Mesendoderm (in vitro differentiated cells): ENCODE measurements at places on chromosomes 7 and 10.
A peak's percentile ranks its signal among the peaks of the same experiment; 100 is the strongest.

DNA sequence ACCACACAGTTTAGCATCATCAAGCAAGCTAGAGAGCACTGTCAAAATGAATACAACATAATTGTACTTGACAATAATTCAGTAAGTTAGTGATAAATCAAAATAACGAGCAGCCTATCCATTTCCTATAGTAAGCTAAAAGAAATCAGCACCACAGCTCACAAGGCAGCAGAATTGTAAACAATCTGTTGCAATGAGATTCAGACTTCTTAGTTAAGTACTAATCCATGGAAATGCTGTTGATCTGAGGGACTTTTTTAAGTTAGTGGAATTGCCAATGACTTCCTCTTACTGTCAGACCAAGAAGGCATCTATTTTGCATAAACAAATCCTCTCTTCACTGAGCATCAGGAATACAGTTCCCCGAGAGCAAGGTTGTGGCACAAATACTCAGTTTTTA, 136.6 kb upstream of the CCDC6 start:
- no peaks in the 10 kb centered on the region for H3K4me1 ChIP-seq
- no peaks in the 10 kb centered on the region for H3K36me3 ChIP-seq
- no peaks in the 10 kb centered on the region for H3K27me3 ChIP-seq
- H3K27ac ChIP-seq = no peak overlapping the region

DNA sequence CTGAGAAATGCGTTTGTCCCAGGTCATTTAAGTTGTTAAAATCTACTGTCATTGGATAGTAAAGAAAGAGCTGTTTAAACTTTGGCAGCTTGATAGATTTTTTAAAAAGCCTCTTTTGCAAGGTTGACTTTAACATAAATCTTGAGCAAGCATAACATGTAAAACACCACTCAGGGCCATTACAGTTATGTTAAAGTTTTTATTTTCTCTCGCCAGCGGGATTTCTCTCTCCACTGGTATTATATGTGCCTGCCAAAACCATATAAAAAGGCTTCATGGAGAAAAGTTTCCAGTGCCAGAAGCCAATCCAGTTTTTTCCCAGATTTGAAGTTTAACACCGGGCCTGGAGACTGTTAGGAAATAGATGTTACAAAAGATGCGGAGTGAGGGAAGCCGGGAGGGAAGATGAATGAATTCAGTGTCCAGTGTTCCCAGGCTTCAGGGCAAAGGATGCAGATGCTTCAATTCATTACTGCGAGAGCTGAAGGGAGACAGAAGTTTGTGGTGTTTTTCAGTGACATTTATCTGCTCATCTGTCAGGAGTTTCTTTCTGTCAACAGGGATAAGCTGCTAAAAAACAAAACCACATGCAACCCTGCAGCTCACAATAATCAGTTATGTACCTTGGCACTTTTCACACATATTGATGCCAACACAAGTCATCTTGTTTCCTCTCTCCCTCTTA, 155.5 kb downstream of the SPAG6 start:
- H3K36me3 ChIP-seq = no peaks in the 10 kb centered on the region
- no peaks in the 10 kb centered on the region for H3K27me3 ChIP-seq
- no peak overlapping the region for H3K27ac ChIP-seq
- DNase-seq = no peak

DNA sequence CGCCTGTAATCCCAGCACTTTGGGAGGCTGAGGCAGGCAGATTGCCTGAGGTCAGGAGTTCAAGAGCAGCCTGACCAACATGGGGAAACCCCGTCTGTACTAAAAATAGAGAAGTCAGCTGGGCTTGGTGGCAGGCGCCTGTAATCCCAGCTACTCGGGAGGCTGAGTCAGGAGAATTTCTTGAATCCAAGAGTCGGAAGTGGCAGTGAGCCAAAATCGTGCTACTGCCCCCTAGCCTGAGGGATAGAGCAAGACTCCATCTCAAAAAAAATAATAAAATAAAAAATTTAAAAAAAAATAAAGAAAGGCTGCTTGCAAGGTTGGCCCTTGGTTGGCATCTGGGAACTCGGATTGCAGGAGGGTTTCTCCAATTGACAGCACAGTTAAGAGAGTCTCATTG, 221.6 kb downstream of the DGKI start:
- H3K27me3 ChIP-seq = no peaks in the 10 kb centered on the region
- no peaks in the 10 kb centered on the region for H3K36me3 ChIP-seq
- H3K4me3 ChIP-seq = no peak overlapping the region
- no peaks in the 10 kb centered on the region for H3K4me1 ChIP-seq
- H3K27ac ChIP-seq = no peak overlapping the region

DNA sequence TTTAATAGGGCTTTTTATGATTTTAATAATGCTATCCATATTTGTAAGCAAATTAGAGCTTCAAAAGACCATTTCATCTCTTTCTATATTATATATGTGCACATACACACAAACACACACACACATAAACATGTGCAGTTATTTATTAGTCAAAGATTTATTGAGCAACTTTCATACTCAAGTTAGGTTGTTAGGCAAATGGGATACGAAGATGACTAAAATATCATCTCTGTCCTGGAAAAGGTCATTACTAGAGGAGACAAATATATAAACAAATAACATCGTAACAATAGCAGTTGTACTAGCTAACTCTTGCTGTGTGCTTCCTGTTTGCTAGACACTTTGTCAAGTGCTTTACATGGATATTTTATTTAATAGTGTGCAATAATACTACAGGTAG, 307.9 kb downstream of the SNX13 start:
- H3K4me3 ChIP-seq = no peak overlapping the region
- H3K27me3 ChIP-seq = no peaks in the 10 kb centered on the region
- no peaks in the 10 kb centered on the region for H3K36me3 ChIP-seq

DNA sequence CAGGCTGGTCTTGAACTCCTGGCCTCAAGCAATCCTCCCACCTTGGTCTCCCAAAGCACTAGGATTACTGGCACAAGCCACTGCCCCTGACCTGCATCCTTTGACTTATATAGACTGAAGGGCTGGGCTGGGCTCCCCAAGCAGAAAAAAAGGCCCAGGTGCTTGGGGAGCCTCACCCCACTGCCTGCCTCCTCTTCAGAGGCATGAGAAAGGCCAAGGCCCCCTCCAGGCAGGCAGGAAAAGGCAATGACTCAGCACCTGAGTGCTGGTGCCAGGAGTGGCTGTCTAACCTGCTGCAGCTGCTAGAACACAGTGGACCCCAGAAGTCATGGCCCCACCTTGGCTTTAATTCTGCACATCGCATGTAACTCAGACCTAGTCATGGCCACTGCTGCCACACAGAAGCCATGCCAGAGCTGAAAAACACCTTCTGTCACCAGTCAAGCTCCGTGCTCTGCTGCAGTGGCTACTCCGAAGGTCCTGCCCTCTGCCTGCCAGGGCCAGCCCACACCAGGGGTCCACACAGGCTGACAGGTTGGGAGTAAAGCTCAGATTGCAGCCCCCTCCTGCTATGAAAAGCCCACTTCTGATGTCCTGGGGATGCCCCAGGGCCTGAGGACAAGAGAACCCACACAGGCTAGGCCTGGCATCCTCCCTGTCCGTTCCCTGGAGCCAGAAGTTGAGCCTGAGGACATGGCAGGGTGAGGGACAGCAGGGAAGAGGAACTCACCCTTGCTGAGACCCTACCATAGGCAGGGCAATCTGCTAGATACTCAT, 48.5 kb downstream of the GRID1 start:
- no peaks in the 10 kb centered on the region for H3K27me3 ChIP-seq
- H3K4me3 ChIP-seq = no peak overlapping the region
- H3K27ac ChIP-seq = no peak overlapping the region
- no peaks in the 10 kb centered on the region for H3K36me3 ChIP-seq

DNA sequence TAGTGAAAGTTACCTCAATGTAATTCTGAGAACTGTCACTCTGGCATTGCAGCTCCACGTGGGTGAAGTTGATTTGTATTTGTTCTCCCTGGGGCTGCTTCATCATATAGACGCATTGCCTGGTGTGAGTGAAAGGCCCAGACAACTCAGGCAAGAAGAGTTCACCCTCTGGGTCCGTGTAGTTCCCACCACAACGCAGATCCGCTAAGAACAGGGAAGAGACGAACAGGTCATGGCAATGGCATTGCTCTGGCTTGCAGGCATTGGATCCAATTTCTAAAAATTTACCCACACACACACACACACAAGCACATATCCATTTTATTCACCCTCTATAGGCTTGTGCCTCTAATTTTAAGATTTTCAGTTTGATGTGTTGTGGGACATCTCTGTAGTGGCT, 45.4 kb downstream of the CUBN start:
- H3K27me3 ChIP-seq = no peaks in the 10 kb centered on the region
- H3K4me1 ChIP-seq = no peaks in the 10 kb centered on the region
- no peak for DNase-seq
- no peak overlapping the region for H3K27ac ChIP-seq

DNA sequence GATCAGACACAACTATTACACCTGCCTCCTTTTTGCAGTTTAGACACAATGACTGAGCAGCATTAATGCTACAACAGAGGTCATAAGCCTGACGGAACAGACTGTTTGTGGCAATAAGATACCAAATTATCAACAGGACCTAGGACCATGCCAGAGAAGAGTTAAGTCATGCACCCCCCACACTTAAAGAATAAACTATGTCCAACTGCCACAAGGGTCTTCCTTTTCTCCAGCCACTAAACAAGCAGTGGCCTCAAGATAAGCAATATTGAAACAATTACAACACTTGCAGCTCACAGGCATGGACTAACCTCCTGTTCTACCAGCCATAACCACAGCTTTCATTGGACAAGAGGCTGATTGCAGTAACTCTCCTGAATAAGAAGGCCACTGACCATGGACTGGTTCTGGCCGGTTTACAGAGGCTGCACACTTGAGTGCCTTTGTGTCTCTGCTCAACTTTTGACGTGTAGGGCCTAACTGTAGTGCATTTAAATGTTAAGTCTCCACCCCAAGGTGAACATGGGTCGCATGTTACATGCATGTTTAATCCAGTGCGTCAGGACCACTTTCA, 104.4 kb downstream of the STRA8 start:
- H3K4me3 ChIP-seq = no peak overlapping the region
- no peaks in the 10 kb centered on the region for H3K27me3 ChIP-seq
- H3K4me1 ChIP-seq = no peaks in the 10 kb centered on the region
- H3K27ac ChIP-seq = no peak overlapping the region
- no peak for DNase-seq

DNA sequence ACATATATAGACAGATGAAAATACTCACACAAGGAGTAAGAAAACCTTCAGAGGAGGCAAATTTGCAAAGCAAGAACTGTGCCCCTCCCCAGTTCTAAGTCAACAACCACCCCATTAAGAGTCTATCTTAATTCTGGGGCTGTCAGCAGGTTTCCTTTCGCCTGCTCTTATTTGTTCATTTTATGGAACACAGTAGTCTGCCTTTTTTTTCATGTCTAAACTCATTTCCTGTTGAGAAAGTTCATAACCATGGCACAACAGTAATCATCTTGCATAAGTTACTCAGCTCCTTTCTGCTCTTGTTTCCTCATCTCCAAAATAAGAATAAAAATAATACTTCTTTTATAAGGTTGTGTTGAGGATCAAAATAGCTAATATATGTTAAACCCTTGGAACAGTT, 25.8 kb upstream of the AMPH start:
- H3K36me3 ChIP-seq = no peaks in the 10 kb centered on the region
- DNase-seq = no peak
- no peak overlapping the region for H3K4me3 ChIP-seq
- no peaks in the 10 kb centered on the region for H3K27me3 ChIP-seq
- H3K4me1 ChIP-seq = no peaks in the 10 kb centered on the region

DNA sequence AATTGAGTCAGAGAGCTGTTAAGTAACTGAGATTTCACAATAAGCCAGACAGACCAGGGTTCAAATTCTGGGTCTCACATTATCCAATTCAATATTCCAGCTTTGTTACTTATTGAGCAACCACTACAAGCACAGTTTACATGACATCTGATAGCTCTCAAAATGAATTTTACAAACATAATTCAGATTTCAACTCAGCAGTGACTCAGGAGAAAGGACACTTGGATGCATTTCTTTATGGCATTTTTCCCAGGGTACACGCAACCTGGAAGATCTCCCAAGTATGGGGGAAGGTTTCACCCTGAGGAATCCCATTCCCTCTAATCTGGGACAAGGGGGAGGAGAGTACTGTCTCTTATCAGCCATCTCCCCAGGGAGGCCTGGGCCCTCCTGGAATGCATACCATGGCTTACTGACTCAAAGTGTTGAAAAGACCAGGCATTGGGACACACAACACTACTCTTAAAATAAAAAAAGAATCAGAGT, 102.4 kb downstream of the CFTR start:
- H3K27me3 ChIP-seq = no peaks in the 10 kb centered on the region
- no peaks in the 10 kb centered on the region for H3K36me3 ChIP-seq
- DNase-seq = peak; percentile 87
- H3K4me3 ChIP-seq = no peak overlapping the region
- no peak overlapping the region for H3K27ac ChIP-seq

GRCh38 chr7:147524726-147525250, 1065.8 kb upstream of the C7orf33 start:
- DNase-seq = no peak
- no peaks in the 10 kb centered on the region for H3K4me1 ChIP-seq
- no peak overlapping the region for H3K27ac ChIP-seq

GRCh38 chr10:104170610-104171254, 48.8 kb downstream of the SFR1 start:
- no peak for DNase-seq
- H3K4me3 ChIP-seq = no peak overlapping the region
- H3K4me1 ChIP-seq = no peaks in the 10 kb centered on the region
- no peaks in the 10 kb centered on the region for H3K27me3 ChIP-seq
- H3K36me3 ChIP-seq = no peaks in the 10 kb centered on the region

DNA sequence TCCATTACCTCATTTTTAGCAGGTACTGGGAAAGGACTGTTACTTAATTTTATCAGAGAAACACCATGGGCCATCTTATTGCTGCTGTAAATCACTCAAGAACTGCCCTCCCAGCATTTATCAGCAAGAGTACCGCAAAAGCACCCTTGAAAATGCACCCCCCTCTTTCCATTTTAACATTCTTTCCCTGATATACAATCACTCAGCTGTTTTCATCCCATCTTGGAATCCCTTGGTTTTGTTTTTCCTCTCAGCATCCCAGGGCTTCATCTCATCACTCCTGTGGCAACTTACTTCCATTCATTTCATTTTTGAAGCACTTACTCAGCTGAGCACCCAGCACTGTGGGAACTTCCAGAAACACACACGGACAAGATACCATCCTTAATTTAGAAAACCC, 36.5 kb downstream of the RAPGEF5 start:
- peaks cover 8% of the 10 kb centered on the region for H3K4me1 ChIP-seq
- H3K27me3 ChIP-seq = no peaks in the 10 kb centered on the region
- no peaks in the 10 kb centered on the region for H3K36me3 ChIP-seq
- no peak for DNase-seq
- H3K27ac ChIP-seq = peak overlapping the region; percentile 78
- no peak overlapping the region for H3K4me3 ChIP-seq

- peaks cover 5% of the 10 kb centered on the region for H3K4me1 ChIP-seq
- no peaks in the 10 kb centered on the region for H3K27me3 ChIP-seq
- no peak overlapping the region for H3K4me3 ChIP-seq
- H3K36me3 ChIP-seq = no peaks in the 10 kb centered on the region
Observed at GRCh38 chr10:20088061-20088701, 271.9 kb downstream of the PLXDC2 start.

- H3K4me3 ChIP-seq = no peak overlapping the region
- H3K36me3 ChIP-seq = no peaks in the 10 kb centered on the region
- no peaks in the 10 kb centered on the region for H3K27me3 ChIP-seq
- peaks cover 17% of the 10 kb centered on the region for H3K4me1 ChIP-seq
Observed at GRCh38 chr7:151010307-151011096, 13.8 kb downstream of the ATG9B start.
